Common myeloid progenitor, CD34-positive (primary cell): ENCODE measurements at places on chromosomes 11 and 22.

DNA sequence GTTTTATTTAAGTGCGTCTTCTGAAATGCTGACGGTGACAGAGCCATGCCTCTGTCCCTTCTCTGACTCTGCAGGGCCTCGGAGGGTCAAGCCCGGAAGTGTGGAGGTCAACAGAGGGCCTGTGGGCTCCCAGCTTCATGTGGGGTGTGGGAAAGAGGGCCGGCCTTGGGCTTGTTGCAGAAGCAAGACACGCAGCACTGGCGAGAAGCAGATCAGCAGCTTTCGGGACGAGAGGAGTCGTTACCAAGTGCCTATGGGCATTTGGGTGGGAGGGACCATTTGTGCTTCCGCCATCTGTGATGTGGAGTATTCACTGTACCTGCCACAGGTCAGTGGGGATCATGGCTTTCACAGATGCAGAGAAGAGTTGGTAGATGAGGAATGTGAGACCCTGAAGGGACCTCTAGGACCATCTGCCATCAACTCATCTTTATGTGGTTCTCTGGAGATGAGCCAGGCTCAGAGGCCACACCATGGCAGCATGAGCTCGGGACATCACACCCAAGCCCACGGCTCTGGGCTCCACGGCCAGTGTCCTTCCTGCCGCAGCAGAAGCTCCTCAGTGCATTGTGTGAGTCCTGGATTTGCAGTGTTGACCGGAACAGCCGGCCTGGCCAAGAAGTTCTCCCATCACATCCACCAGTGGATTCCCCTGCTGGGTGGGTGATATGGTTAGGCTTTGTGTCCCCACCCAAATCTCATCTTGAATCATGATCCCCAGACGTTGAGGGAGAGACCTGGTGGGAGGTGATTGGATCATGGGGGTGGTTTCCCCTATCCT, 590.7 kb downstream of the TBC1D22A start:
- H3K36me3 ChIP-seq: no peaks in the 10 kb centered on the region
- no peaks in the 10 kb centered on the region for H3K4me1 ChIP-seq
- H3K27me3 ChIP-seq: no peaks in the 10 kb centered on the region
- H3K4me3 ChIP-seq: no peak overlapping the region
- H3K27ac ChIP-seq: no peak overlapping the region

DNA sequence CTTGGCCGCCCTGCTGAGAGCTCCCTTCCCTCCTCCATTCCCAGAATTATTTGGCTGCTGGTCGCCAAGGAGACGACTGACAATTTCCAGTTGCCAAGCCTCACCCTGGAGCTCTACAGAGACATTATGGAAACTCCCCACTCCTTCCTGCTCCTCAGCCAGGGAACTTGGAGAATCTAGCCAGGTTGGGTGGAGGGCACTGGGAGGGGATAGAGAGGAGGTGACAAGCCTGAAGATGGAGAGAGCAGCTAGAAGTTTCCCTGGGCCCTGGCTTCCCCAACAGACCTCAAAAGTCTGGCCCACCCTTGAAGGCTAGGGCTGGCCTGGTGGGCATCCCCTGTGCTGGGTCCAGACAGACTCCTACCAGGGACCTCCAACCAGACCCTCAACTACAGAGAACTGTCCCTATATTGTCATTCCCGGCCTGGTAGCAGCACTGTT, 6.7 kb upstream of the VSIG10L2 start:
- no peak overlapping the region for H3K4me3 ChIP-seq
- no peak for DNase-seq
- no peaks in the 10 kb centered on the region for H3K36me3 ChIP-seq
- H3K4me1 ChIP-seq: peaks cover 2% of the 10 kb centered on the region
- H3K27me3 ChIP-seq: peaks cover 7% of the 10 kb centered on the region

DNA sequence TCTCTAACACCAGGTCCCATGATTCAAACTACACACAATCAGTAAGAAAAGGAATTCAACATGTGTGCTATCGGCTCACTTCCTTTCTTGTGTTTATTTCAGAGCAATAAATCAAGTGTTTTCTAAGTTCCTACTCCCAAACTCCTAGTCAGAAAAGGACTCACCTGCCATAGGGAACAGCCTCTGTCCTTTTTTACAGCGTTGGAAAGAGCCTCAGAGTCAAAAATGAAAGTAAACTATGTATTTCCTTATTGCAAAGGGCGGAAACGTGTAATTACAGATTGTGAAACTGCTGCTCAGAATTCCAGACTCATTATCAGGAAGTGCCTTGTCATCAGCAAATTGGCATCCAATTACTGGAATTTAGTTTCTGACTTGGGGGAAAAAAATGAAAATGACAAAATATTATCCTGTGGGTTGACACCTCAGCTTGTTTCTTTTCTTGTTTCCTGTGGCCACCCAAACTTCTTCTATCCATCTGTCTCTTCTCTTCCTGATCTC, at the start of gene CASP4:
Gene CASP4, minus strand, starts transcription at position 220 of the 501 bp plus-strand sequence. Its CDS starts 49 bp downstream, at position 171.
- peak; percentile 84 for DNase-seq
- H3K36me3 ChIP-seq: peaks cover 8% of the 10 kb centered on the region
- peak within 1 kb of the TSS; percentile 92 for H3K27ac ChIP-seq
- H3K4me1 ChIP-seq: peaks cover 17% of the 10 kb centered on the region
- H3K27me3 ChIP-seq: no peaks in the 10 kb centered on the region

- no peaks in the 10 kb centered on the region for H3K4me1 ChIP-seq
- H3K27ac ChIP-seq: no peak overlapping the region
- DNase-seq: no peak
- no peak overlapping the region for H3K4me3 ChIP-seq
Measured at GRCh38 chr11:22234743-22235142, 41.9 kb downstream of the ANO5 start.

- H3K4me1 ChIP-seq: no peaks in the 10 kb centered on the region
- no peaks in the 10 kb centered on the region for H3K36me3 ChIP-seq
- no peak for DNase-seq
- no peak overlapping the region for H3K4me3 ChIP-seq
Measured at GRCh38 chr11:17650127-17650911, 69.1 kb upstream of the MYOD1 start.

- DNase-seq: peak; percentile 16
- peaks cover 7% of the 10 kb centered on the region for H3K4me1 ChIP-seq
- no peaks in the 10 kb centered on the region for H3K27me3 ChIP-seq
- no peak overlapping the region for H3K4me3 ChIP-seq
- H3K27ac ChIP-seq: no peak overlapping the region
Measured at GRCh38 chr22:43723816-43724215, 88.3 kb downstream of the EFCAB6 start.

GRCh38 chr11:12160680-12161079, 50.3 kb downstream of the MICAL2 start:
- H3K27ac ChIP-seq: no peak overlapping the region
- H3K36me3 ChIP-seq: no peaks in the 10 kb centered on the region
- H3K27me3 ChIP-seq: no peaks in the 10 kb centered on the region

GRCh38 chr11:95660038-95660437, 129.5 kb downstream of the FAM76B start:
- no peaks in the 10 kb centered on the region for H3K27me3 ChIP-seq
- DNase-seq: no peak
- H3K4me1 ChIP-seq: peaks cover 11% of the 10 kb centered on the region
- H3K4me3 ChIP-seq: no peak overlapping the region

DNA sequence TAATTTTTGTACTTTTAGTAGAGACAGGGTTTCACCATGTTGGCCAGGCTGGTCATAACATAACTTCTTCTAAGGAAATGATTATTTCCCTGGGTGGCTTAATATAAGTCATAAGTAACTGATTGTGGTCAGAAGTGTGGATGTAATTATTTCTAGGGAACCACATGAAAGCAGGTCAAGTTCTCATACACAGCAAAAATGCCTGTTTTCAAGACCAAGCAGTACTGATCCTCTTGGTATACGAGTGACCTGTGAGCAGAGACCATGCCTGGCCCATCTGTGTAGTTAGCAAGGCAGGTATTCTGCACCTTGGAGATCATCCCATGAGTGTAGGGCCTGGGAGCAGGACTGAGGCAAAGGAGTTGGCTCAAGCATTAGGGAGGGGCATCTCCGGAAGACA, 32.5 kb upstream of the NUCB2 start:
- H3K4me3 ChIP-seq: no peak overlapping the region
- no peaks in the 10 kb centered on the region for H3K36me3 ChIP-seq
- peaks cover 14% of the 10 kb centered on the region for H3K4me1 ChIP-seq
- no peaks in the 10 kb centered on the region for H3K27me3 ChIP-seq

GRCh38 chr11:113119074-113119473, 157.9 kb downstream of the NCAM1 start:
- H3K27me3 ChIP-seq: no peaks in the 10 kb centered on the region
- no peak for DNase-seq
- no peak overlapping the region for H3K4me3 ChIP-seq
- no peak overlapping the region for H3K27ac ChIP-seq
- no peaks in the 10 kb centered on the region for H3K4me1 ChIP-seq
- no peaks in the 10 kb centered on the region for H3K36me3 ChIP-seq

GRCh38 chr11:7413961-7414915, 71.1 kb upstream of the OLFML1 start:
- H3K4me1 ChIP-seq: peaks cover 12% of the 10 kb centered on the region
- no peak overlapping the region for H3K27ac ChIP-seq
- H3K4me3 ChIP-seq: no peak overlapping the region
- H3K36me3 ChIP-seq: no peaks in the 10 kb centered on the region

GRCh38 chr11:74749127-74749964, 697 bp downstream of the RNF169 start:
- DNase-seq: peak; percentile 90
- peak overlapping the region; percentile 44 for H3K4me3 ChIP-seq
- no peaks in the 10 kb centered on the region for H3K27me3 ChIP-seq
- H3K36me3 ChIP-seq: no peaks in the 10 kb centered on the region

- no peak for DNase-seq
- no peaks in the 10 kb centered on the region for H3K27me3 ChIP-seq
- H3K4me1 ChIP-seq: no peaks in the 10 kb centered on the region
- no peak overlapping the region for H3K4me3 ChIP-seq
- H3K36me3 ChIP-seq: no peaks in the 10 kb centered on the region
Measured at GRCh38 chr11:60657888-60658287, 41.5 kb upstream of the MS4A8 start.

- H3K36me3 ChIP-seq: no peaks in the 10 kb centered on the region
- peak; percentile 88 for DNase-seq
- H3K27ac ChIP-seq: no peak within 1 kb of the TSS
- no peaks in the 10 kb centered on the region for H3K27me3 ChIP-seq
- H3K4me1 ChIP-seq: no peaks in the 10 kb centered on the region
Measured at GRCh38 chr11:30586251-30587144, at the start of gene MPPED2. Gene MPPED2, minus strand, starts transcription at chr11:30586353. Its CDS starts 5,980 bp downstream, at chr11:30580373.

- peak overlapping the region; percentile 2 for H3K27ac ChIP-seq
- H3K4me1 ChIP-seq: no peaks in the 10 kb centered on the region
- no peak for DNase-seq
- H3K4me3 ChIP-seq: no peak overlapping the region
- H3K36me3 ChIP-seq: peaks cover 86% of the 10 kb centered on the region
Measured at GRCh38 chr22:21762712-21763581, 27.4 kb upstream of the YPEL1 start.

DNA sequence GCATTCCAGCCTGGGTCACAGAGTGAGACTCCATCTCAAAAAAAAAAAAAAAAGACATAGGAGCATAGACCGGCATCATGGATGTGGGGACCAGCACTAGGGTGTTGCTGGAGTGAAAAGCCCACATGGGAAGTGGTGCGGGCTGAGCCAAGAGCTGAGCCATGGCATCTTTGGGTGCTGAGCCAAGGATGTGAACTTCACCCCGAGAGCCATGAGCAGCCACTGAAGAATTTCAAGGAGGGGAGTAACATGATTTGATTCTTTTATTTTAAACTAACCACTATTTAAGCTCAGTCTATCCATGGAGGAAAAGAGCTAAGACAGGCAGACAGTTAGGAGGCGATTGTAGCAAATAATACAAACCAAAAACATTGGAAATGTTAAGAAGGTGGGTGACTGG, 57.4 kb downstream of the AHNAK start:
- H3K27ac ChIP-seq: no peak overlapping the region
- H3K4me3 ChIP-seq: no peak overlapping the region
- H3K36me3 ChIP-seq: no peaks in the 10 kb centered on the region
- peaks cover 7% of the 10 kb centered on the region for H3K4me1 ChIP-seq

DNA sequence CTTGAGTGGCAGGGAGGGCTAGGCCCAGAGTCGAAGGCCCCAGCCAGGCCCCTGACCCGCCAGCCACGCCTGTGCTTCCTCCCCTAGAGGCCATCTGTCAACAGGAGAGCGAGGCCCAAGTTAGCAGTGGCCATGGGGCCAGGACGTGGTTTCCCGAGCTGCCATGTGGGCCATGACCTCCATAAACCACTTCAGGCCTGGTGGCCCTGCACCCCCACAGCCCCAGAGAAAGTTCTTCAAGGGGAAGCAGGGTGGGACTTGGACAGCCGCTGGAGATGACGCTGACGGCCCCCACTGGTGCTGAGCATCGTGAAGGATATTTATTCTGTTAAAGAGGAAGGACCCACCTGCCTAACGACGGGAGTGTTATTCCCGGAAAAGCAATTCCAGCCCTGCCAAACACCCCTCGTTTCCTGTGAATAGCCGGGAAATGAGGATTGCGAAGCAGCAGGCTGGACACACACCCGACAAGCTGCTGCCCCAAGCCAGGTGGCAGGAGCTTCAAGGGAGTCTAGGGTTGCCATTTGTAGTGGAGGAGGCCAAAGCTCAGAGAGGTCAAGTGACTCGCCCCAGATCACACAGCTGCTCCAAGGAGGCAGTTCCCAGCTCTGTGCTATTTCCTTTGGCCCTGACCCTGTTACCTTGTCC, 12.8 kb downstream of the PRR5 start:
- H3K4me1 ChIP-seq: peaks cover 21% of the 10 kb centered on the region
- H3K4me3 ChIP-seq: no peak overlapping the region
- no peak overlapping the region for H3K27ac ChIP-seq

DNA sequence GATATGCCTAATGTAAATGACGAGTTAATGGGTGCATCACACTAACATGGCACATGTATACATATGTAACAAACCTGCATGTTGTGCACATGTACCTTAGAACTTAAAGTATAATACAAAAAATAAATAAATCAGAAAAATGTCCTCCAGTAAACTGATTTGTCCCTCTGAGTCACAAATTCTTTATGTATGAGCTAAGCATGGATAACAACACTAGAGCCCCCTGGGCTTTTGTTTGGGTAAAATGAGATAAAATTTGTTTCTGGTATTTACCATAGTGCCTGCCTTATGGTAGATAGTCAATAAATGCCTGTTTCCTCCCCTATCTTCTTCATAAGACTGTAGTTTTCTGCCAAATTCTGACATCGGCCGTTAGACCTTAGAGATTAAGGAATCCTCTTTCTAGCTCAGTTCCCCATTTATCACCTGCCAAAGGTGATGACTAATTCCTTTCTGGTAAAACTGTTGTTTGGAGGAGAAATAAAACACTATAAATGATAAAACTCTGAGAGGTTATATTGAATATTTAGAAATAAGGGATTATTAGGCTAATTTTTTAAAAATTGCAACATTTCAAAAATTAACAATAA, 43.6 kb upstream of the LUZP2 start:
- H3K27ac ChIP-seq: no peak overlapping the region
- H3K4me3 ChIP-seq: no peak overlapping the region
- DNase-seq: no peak
- no peaks in the 10 kb centered on the region for H3K4me1 ChIP-seq
- no peaks in the 10 kb centered on the region for H3K27me3 ChIP-seq

GRCh38 chr11:68372625-68373024, 60.2 kb downstream of the LRP5 start:
- H3K4me3 ChIP-seq: no peak overlapping the region
- peaks cover 6% of the 10 kb centered on the region for H3K36me3 ChIP-seq
- no peaks in the 10 kb centered on the region for H3K27me3 ChIP-seq

GRCh38 chr11:69524991-69525411, 43.5 kb downstream of the LINC01488 start:
- H3K4me3 ChIP-seq: no peak overlapping the region
- DNase-seq: no peak
- H3K27ac ChIP-seq: no peak overlapping the region
- H3K27me3 ChIP-seq: no peaks in the 10 kb centered on the region
